ENCODE measurements at places on chromosomes 3 and 15.

DNA sequence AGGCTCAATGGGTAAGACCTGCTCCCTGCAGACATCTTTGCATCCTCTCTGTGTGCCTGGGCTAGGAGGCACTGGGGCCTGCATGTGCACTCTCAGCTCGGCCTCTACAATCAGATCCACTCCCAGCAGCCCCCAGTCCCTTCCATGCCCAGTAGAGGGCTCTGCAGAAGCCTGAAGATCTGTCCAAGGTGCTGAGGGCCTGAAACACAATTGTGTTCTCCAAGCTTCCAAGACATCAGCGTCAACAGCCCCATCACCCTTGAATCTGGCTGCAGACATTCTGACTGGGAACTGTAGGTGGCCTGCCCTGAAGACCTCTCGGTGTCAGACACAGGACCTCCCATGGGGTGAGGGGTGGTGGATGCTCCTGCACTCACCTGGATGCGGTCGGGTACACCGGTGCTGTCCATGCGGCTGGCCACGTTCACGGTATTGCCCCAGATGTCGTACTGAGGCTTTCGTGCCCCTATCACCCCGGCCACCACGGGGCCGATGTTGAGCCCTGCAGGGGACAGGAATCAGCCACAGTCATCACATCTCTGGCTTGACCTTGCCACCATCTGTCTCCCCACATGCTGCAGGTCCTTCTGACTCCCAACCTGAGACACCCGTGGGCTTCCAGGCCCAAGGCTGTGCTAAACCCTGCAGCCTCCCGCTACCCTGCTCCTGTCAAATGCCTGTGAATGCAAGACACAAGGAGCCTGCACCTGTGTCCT lies 84.7 kb downstream of the SEC22A start:
- DNase-seq: peak; percentile 72

DNA sequence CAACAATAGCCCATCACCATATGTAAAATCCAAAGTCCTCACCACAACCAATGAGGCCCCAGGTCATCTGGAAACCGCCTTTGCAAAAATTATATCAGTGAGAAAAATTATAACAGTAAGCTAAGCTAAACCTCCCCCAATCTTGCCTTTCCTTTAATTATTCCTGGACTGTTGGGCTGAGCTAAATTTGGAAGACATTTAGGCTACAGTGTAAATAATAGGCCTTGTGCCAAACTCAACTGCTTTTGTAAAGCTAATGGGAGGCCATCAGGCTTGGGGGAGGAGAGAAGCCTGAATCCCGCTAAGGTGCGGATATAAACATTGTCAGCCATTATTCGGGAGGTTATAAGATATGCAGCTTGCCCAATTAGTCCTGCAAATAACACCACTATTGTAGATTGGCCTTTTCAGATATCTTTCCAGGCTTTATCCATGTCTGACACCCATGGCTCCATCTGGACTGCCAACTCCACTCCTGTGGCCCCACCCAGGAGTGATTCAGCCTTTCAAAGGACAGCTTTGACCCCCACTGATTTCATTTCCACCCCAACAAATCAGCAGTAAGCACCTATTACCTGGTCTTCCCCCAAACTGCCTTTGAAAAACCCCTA lies 53.0 kb upstream of the CA12 start:
- DNase-seq: no peak

DNA sequence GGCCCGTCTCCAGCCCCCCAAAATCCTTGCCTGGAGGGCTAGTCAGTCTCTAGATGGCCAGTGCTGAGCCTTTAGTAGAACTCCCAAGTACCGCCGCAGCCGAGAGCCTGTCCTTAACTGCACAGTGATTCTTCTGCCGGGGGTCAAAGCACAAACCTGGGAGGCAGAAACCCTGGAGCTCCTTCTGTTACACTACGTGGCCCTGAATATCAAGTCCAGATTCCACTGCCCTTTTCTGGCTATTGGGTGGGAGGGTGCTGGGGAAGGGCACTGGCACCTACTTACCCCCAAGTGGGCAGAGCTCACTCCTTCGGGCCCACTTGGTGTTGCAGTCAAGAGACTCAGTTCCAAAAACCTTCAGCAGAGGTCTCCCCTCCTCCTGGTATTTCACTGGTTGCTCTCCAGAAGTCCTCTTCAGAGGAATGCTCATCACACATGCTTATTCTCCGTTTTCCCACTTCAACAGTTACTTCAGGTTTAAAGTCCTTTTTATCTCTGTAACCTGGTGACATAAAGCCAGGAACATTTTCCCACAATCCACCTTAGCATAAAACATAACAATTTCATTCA lies 10.8 kb downstream of the PDHB start:
- peak; percentile 51 for DNase-seq

GRCh38 chr15:44319385-44319784 lies 30.9 kb downstream of the GOLM2 start:
- no peak for DNase-seq

GRCh38 chr15:35289024-35289617 lies 204.0 kb upstream of the NANOGP8 start:
- DNase-seq: peak; percentile 72

DNA sequence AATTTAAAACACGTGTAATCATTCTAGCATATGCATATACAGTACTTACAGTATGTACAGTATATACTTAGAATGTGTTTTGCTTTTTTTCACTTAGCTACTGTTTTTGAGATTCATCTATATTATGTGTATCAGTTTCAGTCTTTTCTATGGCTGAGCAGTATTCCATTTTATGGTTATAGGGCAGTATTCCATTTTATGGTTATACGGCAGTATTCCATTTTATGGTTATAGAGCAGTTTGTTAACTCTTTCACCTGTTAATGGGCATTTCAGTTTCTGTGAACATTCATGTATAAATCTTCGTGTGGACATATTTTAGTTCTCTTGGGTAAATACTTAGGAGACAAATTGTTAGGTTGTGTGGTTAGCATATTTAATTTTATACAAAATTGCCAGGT lies 40.9 kb downstream of the PDCD6IP start:
- no peak for DNase-seq

- DNase-seq: peak; percentile 92
These were observed 7.6 kb downstream of the ULK3 start for GRCh38 chr15:74835312-74835823.

GRCh38 chr3:52068730-52069129 lies 12.4 kb upstream of the DUSP7 start:
- DNase-seq: no peak

DNA sequence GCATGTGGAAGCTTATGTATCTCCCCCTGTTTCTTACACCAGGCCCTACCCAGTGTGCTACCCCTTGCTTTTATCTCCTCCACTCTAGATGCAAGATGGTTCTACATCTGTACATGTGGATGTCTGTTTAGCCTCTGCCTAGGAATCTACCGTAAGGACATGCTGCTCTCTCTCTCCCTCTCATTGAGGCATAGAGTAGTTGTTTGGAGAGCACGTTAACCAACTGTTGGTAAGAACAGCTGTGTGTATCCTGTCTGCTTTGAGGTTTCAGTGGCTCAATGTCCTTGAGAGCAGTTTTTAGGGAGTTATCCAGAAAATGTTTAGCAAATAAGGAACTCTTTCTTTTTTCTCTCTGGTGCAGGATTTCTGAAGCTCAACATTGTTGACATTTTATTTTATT lies 152.8 kb downstream of the DNAJB8 start:
- DNase-seq: no peak

- no peak for DNase-seq
These were observed 772.8 kb upstream of the LMCD1 start for GRCh38 chr3:7728566-7729519.

DNA sequence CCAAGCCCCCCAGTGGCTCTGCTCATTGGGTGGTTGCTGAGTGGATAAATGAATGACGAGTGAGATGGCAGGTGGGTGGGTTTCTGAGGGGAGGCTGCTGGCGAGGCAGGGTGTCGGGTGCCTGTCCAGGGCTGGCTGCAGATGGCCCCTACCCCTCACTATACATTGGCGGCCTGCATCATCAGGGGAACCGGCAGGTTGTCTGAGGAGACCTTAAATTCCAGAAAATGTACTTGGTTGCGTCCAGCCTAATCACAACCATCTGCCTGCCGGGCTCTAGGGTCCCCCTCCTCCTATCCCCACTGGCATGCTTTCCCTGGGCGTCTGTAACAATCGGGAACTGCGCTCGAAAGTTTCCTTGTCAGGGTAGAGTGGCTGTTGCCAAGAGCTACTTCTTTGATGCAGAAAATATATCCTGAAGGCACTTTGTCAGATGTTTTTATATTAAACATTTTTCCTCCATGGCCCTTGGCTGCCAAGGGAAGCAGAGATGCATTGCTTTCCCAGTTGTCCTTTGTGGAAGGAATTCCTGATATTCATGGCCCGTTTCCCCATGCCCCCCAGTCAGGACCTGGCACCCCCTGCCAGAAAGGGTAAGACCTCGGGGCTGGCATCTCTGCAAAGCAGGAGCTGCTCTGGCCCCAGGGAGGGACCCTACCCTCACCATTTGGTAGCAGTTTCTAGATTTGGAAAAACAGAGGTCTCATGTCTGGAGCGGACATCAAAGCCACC lies 22.9 kb downstream of the SMAD6 start:
- DNase-seq: no peak

All from NCI-H82 (cell line).